ENCODE measurements at places on chromosomes 12 and 14.

- DNase-seq = no peak
These were observed 275.7 kb downstream of the DAD1 start for GRCh38 chr14:22313172-22313801.

- no peak for DNase-seq
These were observed 18.7 kb downstream of the HVCN1 start for GRCh38 chr12:110670161-110670701.

- no peak for DNase-seq
These were observed 113.0 kb downstream of the PLEKHA5 start for GRCh38 chr12:19242581-19242980.

GRCh38 chr14:37384870-37385596, 187.3 kb downstream of the MIPOL1 start:
- no peak for DNase-seq

- DNase-seq = no peak
These were observed 79.1 kb downstream of the HEATR5A start for GRCh38 chr14:31341280-31341679.

- no peak for DNase-seq
These were observed 38.8 kb downstream of the DIO2 start for GRCh38 chr14:80172375-80173051.

DNA sequence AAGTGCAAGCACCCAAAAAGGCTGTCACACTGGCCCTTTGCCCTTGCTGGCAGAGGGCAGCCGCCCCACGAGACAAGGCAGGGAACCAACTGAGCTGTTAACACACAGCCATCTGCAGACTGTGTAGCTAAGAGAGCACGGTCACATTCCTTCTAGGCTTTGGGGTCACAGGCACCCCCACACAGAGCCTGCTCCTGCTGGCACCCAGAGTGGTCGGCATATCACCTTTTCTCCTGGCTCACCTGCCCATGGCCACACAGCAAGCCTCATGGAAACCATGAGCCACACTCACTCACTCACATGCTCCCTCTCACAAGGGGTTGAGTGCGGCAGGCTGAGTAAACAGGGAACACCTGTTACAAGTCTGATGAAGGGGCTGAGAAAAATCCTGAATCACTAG, 214.5 kb downstream of the PCNX1 start:
- no peak for DNase-seq

DNA sequence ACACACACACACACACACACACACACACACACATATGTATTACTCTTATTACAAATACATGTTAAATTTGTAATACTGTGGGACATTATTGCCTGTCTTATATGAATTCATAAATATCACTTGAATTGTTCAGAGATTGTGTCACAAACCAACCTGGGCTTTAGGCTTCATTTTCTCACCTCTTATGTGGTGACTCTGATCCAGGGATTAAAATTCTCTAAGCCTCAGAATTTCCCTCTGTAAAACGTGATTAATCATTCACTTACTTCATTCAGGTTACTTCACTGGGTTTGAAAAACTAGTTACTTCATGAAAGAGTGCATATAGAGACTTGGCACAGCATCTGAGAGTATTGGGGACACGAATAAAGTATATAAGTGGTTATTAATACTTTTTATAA, 240.3 kb upstream of the PDZRN4 start:
- no peak for DNase-seq

GRCh38 chr12:11482955-11483354, 87.6 kb upstream of the PRB2 start:
- DNase-seq = no peak

DNA sequence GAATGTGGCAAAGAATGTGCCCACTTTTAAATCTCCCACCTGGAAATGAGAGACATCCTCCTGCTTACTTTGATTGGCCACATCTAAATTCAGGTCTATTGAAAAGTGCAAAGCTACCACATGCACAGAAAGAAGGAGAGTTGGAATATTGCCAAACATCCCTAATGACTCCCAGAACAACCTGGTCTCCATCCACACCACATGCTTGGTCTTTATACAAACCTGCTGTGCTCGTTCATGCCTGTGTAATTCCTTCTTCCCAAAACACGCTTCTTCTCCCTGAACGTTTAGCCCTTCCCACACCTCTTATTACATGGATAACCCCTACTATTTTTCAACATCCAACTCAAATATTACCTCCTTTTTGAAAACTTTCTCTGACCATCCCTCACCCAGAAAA, 66.2 kb upstream of the BCL2L14 start:
- no peak for DNase-seq

DNA sequence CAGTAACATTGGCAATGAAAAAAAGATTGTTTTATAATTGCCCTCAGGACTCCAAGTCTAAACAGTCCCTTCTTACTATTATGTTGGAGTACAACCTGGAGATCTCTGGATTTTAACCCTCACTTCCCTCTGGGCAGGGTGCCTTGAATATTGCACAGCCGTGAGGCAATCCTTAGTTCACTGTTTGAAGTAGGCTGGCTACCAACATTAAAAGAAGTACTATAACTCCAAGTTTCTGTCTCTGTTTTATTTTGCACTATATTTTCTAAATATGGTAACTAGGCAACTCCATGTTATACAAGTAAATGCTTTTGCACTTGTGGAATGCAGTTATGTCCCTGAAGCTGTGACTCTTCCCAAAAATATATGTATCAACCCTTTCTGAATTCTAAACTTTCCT, 490.7 kb downstream of the EGLN3 start:
- DNase-seq = no peak

GRCh38 chr12:73632661-73633060, 905.0 kb upstream of the ATXN7L3B start:
- DNase-seq = no peak

GRCh38 chr14:80781972-80782367, 159.6 kb downstream of the CEP128 start:
- DNase-seq = no peak

DNA sequence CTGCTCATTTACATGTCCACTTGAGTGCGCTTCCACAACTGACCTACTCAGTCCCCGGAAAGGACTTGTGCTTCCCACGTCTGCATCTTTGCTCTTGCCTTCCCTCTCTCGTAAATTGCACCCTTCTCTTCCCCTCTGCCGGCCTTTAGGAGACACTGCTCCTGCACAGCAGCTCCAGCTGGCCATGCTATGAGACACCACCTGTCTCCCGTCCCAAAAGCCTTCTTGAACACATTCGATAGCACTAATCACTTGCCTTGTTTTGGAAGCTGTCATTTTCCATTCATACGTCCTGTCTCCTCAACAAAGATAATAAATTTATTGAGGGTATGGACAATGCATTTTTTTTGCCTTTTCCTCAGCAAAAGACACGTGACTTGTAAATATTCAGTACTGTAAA, 15.7 kb upstream of the KCNA1 start:
- DNase-seq = no peak

- no peak for DNase-seq
These were observed 925.9 kb downstream of the GALC start for GRCh38 chr14:87067061-87067460.

- DNase-seq = no peak
These were observed 60.8 kb upstream of the CHGA start for GRCh38 chr14:92861856-92862745.

DNA sequence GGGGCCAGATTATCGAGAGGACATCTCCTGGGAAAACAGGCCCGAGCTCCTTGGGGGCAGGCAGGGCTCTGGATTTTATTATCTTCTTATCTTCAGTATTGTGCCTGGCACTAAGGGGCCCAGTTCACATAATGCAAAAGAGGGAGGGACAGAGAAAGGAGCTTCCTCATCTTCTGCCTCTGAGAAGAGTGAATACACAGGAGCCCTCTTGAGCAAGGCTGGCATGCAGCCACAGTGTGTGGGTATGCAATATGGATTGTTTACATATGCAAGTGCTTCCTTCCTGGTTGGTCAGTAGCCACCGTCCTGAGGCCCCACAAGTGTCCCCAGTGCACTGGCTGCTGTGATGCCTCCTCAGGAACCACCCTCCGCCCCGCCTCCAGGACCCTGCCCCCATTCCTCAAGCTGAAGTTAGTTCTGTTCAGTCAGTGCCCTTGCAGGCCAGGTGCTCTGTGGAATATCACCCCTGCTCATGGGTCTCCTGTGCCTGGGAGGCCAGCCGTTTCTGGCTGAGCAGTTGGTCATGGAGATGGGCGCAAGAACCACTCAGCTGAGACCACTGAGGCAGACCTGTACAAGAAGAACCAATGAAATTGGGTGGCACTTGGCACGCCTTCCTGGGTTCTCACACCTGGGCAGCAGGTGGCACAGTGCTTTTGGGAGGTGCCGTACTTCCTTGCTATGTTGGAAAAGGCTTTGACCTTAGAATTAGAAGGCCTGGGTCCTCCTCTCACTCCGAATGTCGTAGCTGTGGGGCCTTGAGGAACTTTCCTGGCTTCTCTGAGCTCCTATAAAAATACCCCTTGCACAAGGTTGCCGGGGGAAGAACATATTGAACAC, 35.1 kb upstream of the ACTN1 start:
- DNase-seq = no peak

All from NCI-H2227 treated with DMSO at 0.1 percent for 48 hours (cell line).